ENCODE measurements at places on chromosomes 7 and 10. TPM values are rescaled to one million over a fixed set of nuclear protein-coding genes. Genes with fewer than 3 reads are reported as not detected.

Gene TMEM176B
- total RNA-seq: not detected

Gene GNAT3
- total RNA-seq: not detected

DNA sequence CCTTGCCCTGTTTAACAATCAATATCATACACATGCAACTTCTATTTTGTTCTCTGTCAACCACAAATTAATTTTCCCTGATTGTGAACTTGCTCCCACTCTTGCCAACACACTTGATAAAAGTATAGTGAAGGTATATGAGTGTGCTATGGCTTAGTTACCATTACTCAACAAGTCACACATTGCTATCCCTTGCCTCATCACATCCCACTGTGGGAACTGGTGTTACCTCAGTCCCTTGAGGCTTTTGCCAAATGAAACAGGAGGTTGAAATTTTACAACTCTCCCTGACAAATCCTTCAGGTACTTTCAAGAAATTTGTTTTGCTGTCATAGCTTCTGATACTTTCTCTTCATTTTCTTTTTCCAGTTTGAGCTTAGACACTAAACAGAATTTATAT lies 472.5 kb upstream of the SEMA3D start:
- H3K27ac ChIP-seq: no peak overlapping the region
- no peak overlapping the region for H3K4me3 ChIP-seq

Gene RAB19
- total RNA-seq: not detected

Gene ZNF789
- 4.2 TPM for total RNA-seq

DNA sequence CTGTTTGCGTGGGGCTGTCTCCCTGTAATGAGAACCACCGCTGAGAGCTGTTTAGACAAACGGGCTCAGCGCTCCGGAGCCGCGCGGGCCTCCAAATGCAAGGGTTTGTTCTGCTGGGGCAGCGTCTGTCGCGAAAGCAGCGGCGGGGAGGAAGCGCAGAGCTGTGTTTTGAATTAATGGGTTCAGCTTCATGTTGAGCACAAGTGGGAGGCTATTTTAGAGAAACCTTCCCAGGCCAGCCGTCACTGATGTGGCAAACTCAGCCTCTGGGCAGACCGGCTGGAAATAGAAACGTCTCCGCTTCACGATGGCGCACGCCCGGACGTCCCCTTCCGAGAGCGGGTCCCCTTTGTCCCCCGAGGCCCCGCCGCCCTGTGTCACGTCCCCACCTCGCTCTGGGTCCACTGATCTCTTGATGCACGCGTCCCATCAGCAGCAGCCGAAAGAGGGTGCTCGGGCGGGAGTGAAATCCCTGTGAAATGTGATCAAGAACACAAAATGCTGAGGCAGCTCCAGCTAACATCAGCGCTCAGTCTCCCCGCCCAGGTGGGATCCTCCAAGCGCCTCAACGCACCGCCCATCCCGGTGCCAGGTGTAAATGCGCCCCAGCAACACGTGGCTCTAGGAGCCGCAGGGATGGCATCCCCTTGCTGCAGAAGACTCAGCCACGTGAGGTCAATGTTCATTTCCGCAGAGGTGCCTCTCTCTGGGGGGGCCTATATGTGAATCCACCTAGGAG lies 44.9 kb downstream of the BAMBI start:
- H3K36me3 ChIP-seq: no peaks in the 10 kb centered on the region
- peaks cover 10% of the 10 kb centered on the region for H3K4me1 ChIP-seq
- H3K27ac ChIP-seq: peak overlapping the region; percentile 22
- H3K4me3 ChIP-seq: peak overlapping the region; percentile 38
- no peaks in the 10 kb centered on the region for H3K27me3 ChIP-seq

DNA sequence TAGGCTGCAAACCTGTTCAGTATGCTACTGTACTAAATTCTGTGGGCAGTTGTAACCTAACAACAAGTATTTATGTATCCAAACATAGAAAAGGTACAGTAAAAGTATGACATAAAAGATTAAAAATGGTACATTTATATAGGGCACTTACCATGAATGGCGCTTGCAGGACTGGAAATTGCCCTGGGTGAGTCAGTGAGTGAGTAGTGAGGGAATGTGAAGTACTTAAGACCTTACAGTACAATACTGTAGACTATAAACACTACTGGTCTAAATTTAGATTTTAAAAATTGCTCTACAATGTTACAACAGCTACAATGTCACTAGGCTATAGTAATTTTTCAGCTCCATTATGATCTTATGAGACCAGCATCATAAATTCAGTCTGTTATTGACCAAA lies 146.0 kb upstream of the GNAI1 start:
- H3K27ac ChIP-seq: no peak overlapping the region
- H3K4me1 ChIP-seq: peaks cover 4% of the 10 kb centered on the region
- H3K27me3 ChIP-seq: no peaks in the 10 kb centered on the region
- DNase-seq: peak; percentile 87

Gene DNAJC12
- 2.3 TPM for total RNA-seq

Gene FGFR2
- total RNA-seq: under 0.01 TPM

DNA sequence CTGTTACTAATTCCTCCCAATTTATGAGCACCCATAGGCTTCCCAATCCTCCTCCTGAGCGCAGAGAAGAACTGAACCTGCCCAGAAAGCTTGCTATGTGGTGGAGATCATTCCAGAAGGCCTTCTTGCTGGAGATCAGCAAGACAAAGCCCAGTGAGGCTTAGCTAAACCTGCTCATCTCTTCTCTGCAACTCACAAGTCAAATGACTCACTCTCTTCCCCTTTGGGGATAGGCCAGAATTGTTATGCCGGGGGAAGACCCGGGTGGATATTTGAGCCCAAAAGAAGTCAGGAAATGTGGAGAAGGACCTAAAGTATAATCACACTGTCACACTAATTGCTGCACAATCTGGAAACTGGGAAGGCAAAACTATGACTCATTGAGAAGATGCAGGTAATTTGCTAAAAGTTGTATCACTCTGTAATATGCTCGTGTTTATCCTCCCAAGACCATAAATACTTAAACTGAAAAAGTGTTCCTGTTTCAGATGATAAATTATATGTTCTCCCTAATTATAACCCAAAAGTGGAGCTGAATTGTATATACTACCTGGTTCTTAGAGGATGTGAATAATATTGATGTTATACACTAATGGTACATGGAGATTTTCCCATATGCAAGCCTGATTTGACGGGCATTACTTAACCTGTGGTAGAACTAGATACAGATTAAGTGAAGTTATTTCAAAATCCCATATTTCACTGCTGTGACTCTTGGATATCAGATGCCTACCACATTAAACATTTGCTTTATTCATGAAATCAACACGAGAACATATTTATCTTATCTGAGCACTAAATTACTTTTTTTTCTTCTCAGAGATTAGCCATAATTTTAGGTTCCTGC lies 6.4 kb downstream of the NEBL start:
- no peaks in the 10 kb centered on the region for H3K27me3 ChIP-seq
- H3K4me3 ChIP-seq: no peak overlapping the region
- DNase-seq: no peak
- H3K36me3 ChIP-seq: no peaks in the 10 kb centered on the region
- no peaks in the 10 kb centered on the region for H3K4me1 ChIP-seq
- no peak overlapping the region for H3K27ac ChIP-seq

Measured in IMR-90 (cell line).